ENCODE measurements at places on chromosomes 11 and 22. TPM values are rescaled to one million over a fixed set of nuclear protein-coding genes. Genes with fewer than 3 reads are reported as not detected.

The ZDHHC13 gene
- total RNA-seq: 21.1 TPM

The CELSR1 gene
- total RNA-seq: 21.2 TPM

The NXPE1 gene
- total RNA-seq: not detected

The SCN4B gene
- total RNA-seq: 1.6 TPM

The KREMEN1 gene
- 2.4 TPM for total RNA-seq

The C22orf31 gene
- not detected for total RNA-seq

The F2 gene
- total RNA-seq: not detected

The DGKZ gene
- 68.9 TPM for total RNA-seq

The OR51M1 gene
- not detected for total RNA-seq

The POU2AF2 gene
- total RNA-seq: not detected

The CADM1 gene
- 12.5 TPM for total RNA-seq

The EMID1 gene
- 5.4 TPM for total RNA-seq

The PRRG4 gene
- total RNA-seq: 1.2 TPM

The C2CD2L gene
- total RNA-seq: 5.5 TPM

The RFPL1 gene
- not detected for total RNA-seq

The TRIM3 gene
- 14.4 TPM for total RNA-seq

The FOLH1 gene
- total RNA-seq: not detected

The DRICH1 gene
- total RNA-seq: not detected

The GALNT18 gene
- 1.7 TPM for total RNA-seq

The DRD4 gene
- total RNA-seq: 6.2 TPM

The ART1 gene
- total RNA-seq: not detected

The AIFM3 gene
- total RNA-seq: 1.9 TPM

The ZNF280A gene
- 0.13 TPM for total RNA-seq

The DSCAML1 gene
- 0.42 TPM for total RNA-seq

The ADORA2A gene
- 3.5 TPM for total RNA-seq

The GAB4 gene
- total RNA-seq: not detected

The SAAL1 gene
- 43.5 TPM for total RNA-seq

The OR51V1 gene
- total RNA-seq: not detected

The APOBEC3A gene
- not detected for total RNA-seq

The ZNF280B gene
- 8.2 TPM for total RNA-seq

The SLC22A24 gene
- total RNA-seq: not detected

The ST3GAL4 gene
- 12.2 TPM for total RNA-seq

The GATD1 gene
- total RNA-seq: 51.5 TPM

The MPPED2 gene
- 2.6 TPM for total RNA-seq

The OR51B4 gene
- not detected for total RNA-seq

The NRGN gene
- total RNA-seq: 7.0 TPM

The RIC3 gene
- 23.7 TPM for total RNA-seq

The GAB2 gene
- 4.3 TPM for total RNA-seq

The RAG1 gene
- total RNA-seq: 0.70 TPM

The GAL gene
- 65.2 TPM for total RNA-seq

The IRAG1 gene
- total RNA-seq: 3.3 TPM

The CRYBA4 gene
- total RNA-seq: 0.52 TPM

The ARHGAP8 gene
- 29.3 TPM for total RNA-seq

The MACROD1 gene
- 18.3 TPM for total RNA-seq

The SLC17A6 gene
- not detected for total RNA-seq

The APLNR gene
- total RNA-seq: 0.39 TPM

The TEX12 gene
- total RNA-seq: 0.31 TPM

The C11orf16 gene
- 0.15 TPM for total RNA-seq

The DBX1 gene
- 0.15 TPM for total RNA-seq

The GPHA2 gene
- total RNA-seq: 1.3 TPM

Measured in H9 (cell line).